IMR-90 (cell line): ENCODE measurements at places on chromosomes 7 and 10. TPM values are rescaled to one million over a fixed set of nuclear protein-coding genes. Genes with fewer than 3 reads are reported as not detected.

The OR6B1 gene
- total RNA-seq: not detected in 2 replicates

The GPR26 gene
- not detected in 2 replicates for total RNA-seq

The MCM10 gene
- total RNA-seq: 11.8 and 14.4 TPM in 2 replicates

The KAZALD1 gene
- 8.1 and 9.1 TPM in 2 replicates for total RNA-seq

The KIFBP gene
- total RNA-seq: 51.3 and 67.2 TPM in 2 replicates

The TUBAL3 gene
- total RNA-seq: not detected in 2 replicates

The FBXO24 gene
- total RNA-seq: 0.28 and 0.54 TPM in 2 replicates

The CPA1 gene
- not detected in 2 replicates for total RNA-seq

- H3K27me3 ChIP-seq: no peaks in the 10 kb centered on the region
- H3K4me3 ChIP-seq: no peak overlapping the region
- H3K36me3 ChIP-seq: no peaks in the 10 kb centered on the region; the same call in 1 of the 2 replicates
- peak overlapping the region; percentile 80 for H3K27ac ChIP-seq
- H3K4me1 ChIP-seq: peaks cover 7% of the 10 kb centered on the region
- DNase-seq: peak; percentile 19
Observed at GRCh38 chr10:17171141-17171641, 30.3 kb downstream of the TRDMT1 start.

GRCh38 chr7:8290645-8291308 is 28.8 kb upstream of the ICA1 start:
- H3K36me3 ChIP-seq: no peaks in the 10 kb centered on the region
- H3K27ac ChIP-seq: no peak overlapping the region
- DNase-seq: no peak

DNA sequence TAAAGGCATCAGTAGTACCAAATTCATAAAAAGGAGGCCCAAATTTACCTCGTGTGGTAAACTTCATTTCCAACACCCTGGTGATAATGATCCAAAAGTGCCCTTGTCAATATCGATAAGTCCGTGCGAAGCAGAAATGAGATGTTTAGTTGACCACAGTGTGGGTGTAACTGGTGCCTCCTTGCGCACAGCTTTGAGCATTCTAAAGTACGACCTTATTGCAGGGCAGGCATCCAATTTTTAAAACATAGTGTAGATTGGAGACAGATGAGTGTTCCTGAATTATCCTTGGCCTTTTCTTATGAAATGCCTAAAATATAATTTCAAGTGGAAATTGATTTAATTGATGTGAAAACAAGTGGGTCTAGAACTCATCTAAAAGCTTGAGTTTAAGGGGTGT is 248.4 kb downstream of the TRIL start:
- no peaks in the 10 kb centered on the region for H3K36me3 ChIP-seq
- H3K27ac ChIP-seq: no peak overlapping the region
- DNase-seq: no peak
- H3K4me3 ChIP-seq: no peak overlapping the region
- H3K27me3 ChIP-seq: no peaks in the 10 kb centered on the region
- H3K4me1 ChIP-seq: no peaks in the 10 kb centered on the region

DNA sequence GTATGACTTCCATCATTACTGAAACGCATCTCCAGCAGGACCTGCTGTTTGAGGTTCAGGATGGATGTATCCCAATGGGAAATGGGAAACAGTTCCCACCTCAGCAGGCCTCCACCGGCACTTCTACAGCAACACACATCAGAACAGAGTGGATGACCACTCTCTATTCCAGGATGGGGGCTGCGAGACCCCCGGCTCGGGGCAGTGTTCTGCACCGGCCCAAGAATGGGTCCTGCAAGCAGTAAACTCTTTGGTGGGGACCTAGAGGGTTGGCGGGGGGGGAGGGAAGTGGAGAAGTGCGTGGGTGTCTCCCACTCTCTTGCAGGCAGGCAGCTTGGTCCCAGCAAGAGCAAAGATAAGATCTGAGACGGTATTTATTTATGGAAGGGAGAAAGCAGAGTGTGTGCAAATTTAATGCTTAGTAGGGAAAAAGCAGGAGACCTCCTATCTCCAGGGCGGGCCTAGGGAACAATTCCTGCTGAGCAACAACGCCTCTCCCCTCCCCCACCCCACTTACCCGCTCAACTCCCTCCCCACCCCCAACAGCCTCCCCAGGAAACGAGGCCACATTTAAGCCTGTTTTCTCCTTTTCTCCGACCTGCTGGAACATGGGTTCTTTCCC is 4.0 kb downstream of the SFMBT2 start:
- H3K27me3 ChIP-seq: peaks cover 18% of the 10 kb centered on the region
- DNase-seq: no peak
- no peak overlapping the region for H3K27ac ChIP-seq
- no peaks in the 10 kb centered on the region for H3K36me3 ChIP-seq

DNA sequence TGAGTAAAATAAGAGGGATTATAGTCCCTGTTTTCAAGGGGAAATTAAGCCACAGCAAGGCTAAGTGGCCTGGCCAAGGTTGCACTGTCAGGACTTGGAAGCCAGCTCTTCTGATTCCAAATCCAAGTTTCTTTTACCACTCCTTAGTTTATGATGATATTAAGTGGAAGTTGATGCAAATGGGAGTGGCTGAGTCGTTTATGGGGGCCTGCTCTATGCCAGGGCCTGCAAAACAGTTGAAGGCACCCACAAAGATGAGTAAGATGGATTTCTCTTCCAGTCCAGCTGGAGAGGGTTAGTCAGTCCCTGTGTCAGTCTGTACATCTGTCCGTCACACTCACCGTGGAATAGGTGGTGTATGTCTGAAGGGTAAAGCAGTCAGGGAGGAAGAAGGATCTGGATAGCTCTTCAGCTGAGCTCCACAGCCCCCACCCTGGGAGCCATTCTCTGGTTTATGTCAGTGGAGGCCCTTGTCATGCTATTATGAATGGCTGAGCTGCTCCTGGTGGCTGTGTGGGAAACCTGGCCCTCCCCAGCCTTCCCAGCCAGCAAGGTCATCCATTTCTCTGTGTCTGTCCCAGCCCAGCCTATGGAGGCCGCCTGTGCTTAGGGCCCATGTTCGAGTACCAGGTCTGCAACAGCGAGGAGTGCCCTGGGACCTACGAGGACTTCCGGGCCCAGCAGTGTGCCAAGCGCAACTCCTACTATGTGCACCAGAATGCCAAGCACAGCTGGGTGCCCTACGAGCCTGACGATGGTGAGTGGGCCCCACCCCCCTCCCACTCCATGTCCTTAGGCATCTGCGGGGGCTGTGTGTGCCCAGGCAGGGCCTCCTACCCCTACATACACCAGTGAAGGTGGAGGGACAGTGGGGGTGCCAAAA is 44.5 kb downstream of the TBATA start:
- H3K4me1 ChIP-seq: peaks cover 5% of the 10 kb centered on the region; the same call in 1 of the 2 replicates
- no peaks in the 10 kb centered on the region for H3K36me3 ChIP-seq
- H3K4me3 ChIP-seq: no peak overlapping the region
- no peak for DNase-seq
- peaks cover 8% of the 10 kb centered on the region for H3K27me3 ChIP-seq

DNA sequence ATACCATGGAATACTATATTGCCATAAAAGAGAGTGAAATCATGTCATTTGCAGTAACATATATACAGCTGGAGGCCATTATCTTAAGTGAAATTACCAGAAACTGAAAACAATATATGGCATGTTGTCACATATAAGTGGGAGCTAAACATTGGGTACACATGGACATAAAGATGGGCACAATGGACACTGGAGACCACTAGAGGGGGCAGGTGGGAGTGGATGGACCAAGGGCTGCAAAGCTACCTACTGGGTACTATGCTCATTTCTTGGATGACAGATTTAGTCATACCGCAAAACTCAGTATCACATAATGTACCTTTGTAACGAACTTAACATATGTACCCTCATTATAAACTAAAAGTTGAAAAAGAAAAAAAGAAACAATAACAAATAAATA is 1167.6 kb downstream of the NXPH1 start:
- H3K4me1 ChIP-seq: no peaks in the 10 kb centered on the region
- no peak for DNase-seq
- H3K27ac ChIP-seq: no peak overlapping the region
- H3K4me3 ChIP-seq: no peak overlapping the region

- DNase-seq: peak; percentile 78
- no peaks in the 10 kb centered on the region for H3K27me3 ChIP-seq
- H3K27ac ChIP-seq: no peak overlapping the region
- H3K4me1 ChIP-seq: peaks cover 8% of the 10 kb centered on the region
- no peaks in the 10 kb centered on the region for H3K36me3 ChIP-seq
Observed at GRCh38 chr7:41110186-41110585, 592.7 kb downstream of the INHBA start.

DNA sequence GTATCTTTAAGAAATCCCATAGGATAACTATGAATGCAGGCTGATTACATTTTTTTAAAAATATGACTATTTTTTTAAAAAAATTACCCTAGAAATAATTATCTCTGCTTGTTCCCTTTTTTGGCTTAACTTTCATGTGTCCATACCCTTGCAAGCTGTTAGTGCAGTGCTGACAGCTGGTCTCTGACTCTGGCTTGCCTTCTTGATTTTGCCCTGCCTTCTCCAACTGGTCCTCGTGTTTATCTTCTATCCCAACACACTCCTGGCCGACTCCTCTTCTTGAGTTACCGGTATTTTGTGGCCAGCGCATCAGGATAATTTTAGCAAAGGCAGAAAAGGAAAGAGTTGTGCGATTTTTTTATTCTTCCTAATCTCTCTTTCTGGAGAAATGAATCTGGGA is 111.7 kb upstream of the STARD3NL start:
- no peak overlapping the region for H3K27ac ChIP-seq
- no peak overlapping the region for H3K4me3 ChIP-seq
- no peaks in the 10 kb centered on the region for H3K36me3 ChIP-seq

DNA sequence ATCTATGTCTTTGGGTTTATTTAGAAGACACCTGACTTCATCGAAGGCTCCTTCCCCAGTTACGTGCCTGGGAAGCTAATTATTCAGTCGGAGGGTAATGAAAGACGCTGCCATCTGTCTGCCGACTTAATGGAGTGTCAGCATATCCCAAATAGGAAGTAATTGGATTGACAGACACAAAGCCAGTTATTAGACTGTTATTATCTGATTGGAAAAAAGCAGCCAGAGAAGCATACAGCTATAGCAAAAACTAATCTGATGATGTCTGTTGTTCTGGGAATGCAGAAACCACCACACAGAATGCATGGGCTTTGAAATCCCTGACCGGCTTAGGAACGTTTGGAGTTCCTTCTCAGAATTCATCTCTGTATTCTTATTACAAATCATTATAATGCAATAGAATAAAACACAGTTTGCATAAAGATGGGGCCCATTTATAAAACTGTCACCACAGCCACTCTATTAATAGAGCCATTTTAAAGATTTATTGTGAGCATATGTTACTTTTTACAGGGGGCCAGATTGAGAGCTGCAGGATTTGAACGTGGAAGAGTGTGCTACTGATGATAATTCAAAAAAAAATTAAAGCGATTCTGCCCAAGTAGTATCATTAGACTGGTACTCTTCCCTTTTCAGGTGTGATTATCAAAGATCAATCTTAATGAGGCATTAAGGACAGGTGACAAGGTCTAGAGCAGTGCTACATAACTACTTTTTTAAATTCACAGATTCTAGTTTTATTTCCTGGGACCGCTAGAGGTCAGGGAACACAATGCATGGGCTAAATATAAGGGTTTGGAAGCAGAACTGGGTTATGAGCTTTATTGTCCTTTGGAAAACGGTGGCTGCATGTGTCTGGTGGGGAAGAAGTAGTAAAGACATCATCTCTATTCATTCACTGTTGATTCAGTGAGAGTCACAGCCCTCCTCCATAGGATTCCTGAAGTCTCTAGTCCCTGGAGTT is 330.1 kb upstream of the LRGUK start:
- peaks cover 5% of the 10 kb centered on the region; the same call in 1 of the 2 replicates for H3K4me1 ChIP-seq
- H3K27ac ChIP-seq: peak overlapping the region; percentile 41; the same call in 1 of the 2 replicates
- no peaks in the 10 kb centered on the region for H3K36me3 ChIP-seq
- no peak for DNase-seq
- H3K27me3 ChIP-seq: no peaks in the 10 kb centered on the region
- H3K4me3 ChIP-seq: no peak overlapping the region

DNA sequence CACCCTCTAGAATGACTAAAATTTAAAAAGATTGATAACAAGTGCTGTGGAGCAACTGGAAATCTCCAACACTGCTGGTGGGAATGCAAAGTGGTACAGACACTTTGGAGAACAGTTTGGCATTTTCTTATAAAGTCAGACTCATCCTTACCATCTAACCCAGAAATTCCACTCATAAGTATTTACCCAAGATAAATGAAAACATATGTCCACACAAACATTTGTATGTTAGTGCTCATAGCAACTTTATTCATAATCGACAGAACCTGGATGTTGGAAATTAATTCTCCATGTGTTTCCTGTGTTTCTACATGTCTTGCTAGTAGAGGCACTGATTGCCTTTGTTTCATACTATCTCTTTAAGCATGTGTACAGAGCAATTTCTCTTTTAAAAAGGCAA is 282.4 kb downstream of the AHR start:
- DNase-seq: no peak
- no peaks in the 10 kb centered on the region; the same call in 1 of the 2 replicates for H3K27me3 ChIP-seq
- H3K4me1 ChIP-seq: peaks cover 2% of the 10 kb centered on the region
- H3K4me3 ChIP-seq: no peak overlapping the region
- no peaks in the 10 kb centered on the region for H3K36me3 ChIP-seq

GRCh38 chr10:127299956-127300689 is 103.7 kb upstream of the INSYN2A start:
- no peaks in the 10 kb centered on the region for H3K4me1 ChIP-seq
- H3K36me3 ChIP-seq: peaks cover 3% of the 10 kb centered on the region
- H3K4me3 ChIP-seq: no peak overlapping the region
- no peaks in the 10 kb centered on the region for H3K27me3 ChIP-seq

- H3K36me3 ChIP-seq: no peaks in the 10 kb centered on the region
- H3K27ac ChIP-seq: no peak overlapping the region
- H3K4me1 ChIP-seq: no peaks in the 10 kb centered on the region
- no peak overlapping the region for H3K4me3 ChIP-seq
Observed at GRCh38 chr10:71432101-71432905, 35.6 kb downstream of the CDH23 start.

GRCh38 chr7:45646996-45647825 is 73.0 kb downstream of the ADCY1 start:
- H3K4me3 ChIP-seq: no peak overlapping the region
- no peaks in the 10 kb centered on the region for H3K4me1 ChIP-seq
- H3K27me3 ChIP-seq: peaks cover 12% of the 10 kb centered on the region
- H3K27ac ChIP-seq: no peak overlapping the region
- peak; percentile 8 for DNase-seq

GRCh38 chr7:27897001-27897400 is 157.0 kb downstream of the TAX1BP1 start:
- DNase-seq: peak; percentile 52
- no peaks in the 10 kb centered on the region for H3K27me3 ChIP-seq
- peaks cover 12% of the 10 kb centered on the region for H3K4me1 ChIP-seq
- H3K36me3 ChIP-seq: peaks cover 5% of the 10 kb centered on the region; the same call in 1 of the 2 replicates
- no peak overlapping the region for H3K4me3 ChIP-seq

DNA sequence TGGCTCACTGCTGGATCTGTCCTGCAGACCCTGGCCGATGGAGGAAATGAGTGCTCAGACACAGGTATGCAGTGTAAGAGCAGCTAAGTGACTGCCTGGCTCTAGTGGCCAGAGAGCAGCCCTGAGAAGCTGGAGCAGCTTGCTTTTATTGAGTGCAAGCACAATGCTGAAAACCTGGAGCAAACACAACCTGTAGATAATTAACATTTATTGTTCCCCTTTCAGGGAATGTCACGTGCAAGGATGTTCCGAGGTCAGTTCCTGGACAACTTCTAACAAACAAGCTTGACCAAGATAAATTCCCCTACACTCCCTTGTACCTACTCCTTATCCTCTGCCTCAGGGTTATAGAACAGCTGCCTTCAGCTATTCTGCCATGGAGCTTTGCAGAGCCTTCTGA is 31.3 kb downstream of the DDC start:
- H3K36me3 ChIP-seq: no peaks in the 10 kb centered on the region
- peaks cover 1% of the 10 kb centered on the region for H3K27me3 ChIP-seq
- no peak for DNase-seq
- H3K27ac ChIP-seq: no peak overlapping the region
- H3K4me1 ChIP-seq: peaks cover 5% of the 10 kb centered on the region

GRCh38 chr10:77637532-77638320 is at the start of gene KCNMA1:
KCNMA1 (minus strand) TSS chr10:77637808.
- H3K4me1 ChIP-seq: peaks cover 4% of the 10 kb centered on the region; the same call in 1 of the 2 replicates
- peak within 1 kb of the TSS; percentile 95 for H3K4me3 ChIP-seq
- H3K27me3 ChIP-seq: peaks cover 21% of the 10 kb centered on the region
- H3K36me3 ChIP-seq: no peaks in the 10 kb centered on the region
- H3K27ac ChIP-seq: peak within 1 kb of the TSS; percentile 17; the same call in 1 of the 2 replicates
- DNase-seq: no peak
